ENCODE measurements at places on chromosomes 2 and 18.

DNA sequence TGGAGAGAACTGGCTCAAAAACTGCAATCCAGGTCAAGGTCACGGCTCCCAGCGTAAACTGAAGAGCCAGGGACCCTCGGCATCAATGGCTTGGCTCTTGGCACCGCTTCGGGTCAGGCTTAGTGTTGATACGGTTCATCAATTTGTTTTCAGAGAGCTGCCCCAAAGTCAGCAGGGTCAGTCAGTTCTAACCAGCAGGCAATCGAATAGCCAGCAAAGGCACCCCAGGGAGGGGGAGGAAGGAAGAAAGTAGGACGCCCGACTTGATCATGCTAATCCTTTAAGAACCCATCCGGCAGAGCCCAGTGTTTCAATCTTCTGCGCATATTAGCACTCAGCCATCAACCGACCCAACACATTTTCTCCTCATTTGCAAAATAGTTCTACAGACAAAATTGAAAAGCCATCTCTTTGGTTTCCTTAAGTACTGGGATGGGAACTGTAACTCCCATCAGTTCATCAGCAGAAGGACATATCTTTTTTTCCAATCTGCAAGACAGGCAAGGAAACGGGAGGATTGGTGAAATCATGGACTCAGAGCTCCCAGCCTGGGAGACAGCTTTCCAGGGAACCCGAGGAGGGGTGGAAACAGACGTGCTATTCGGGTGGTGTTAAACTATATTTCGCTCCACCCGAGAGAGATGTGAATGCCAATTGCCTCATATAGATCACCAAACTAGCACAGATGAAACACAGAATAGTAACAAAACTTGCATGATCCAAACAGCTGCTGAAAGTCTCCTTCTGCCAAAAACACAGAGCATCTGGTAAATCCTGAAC lies 40.7 kb upstream of the CABLES1 start:
- DNase-seq: peak; percentile 80

DNA sequence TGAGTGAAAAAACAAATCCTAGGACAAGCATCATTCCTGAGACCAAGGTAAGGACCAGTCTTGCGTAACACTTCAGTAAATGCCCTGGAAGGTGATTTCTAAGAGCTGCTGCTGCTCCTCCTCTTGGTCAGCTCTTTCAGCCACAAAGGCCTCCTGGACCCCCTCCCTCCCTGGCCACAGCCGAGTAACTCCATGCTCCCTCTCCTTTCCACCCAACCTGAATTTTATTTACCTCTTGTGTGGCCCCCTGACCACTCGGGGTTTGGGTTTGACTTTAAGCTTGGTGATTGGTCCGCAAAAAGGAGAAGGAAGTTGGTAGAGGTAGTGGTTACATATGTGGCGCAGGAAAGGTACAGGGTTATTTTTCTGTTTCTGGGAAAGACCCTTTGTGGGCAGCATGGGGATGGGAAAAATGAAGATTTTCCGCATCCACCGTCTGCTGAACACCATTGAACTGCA lies 9.2 kb downstream of the HTRA2 start:
- no peak for DNase-seq

DNA sequence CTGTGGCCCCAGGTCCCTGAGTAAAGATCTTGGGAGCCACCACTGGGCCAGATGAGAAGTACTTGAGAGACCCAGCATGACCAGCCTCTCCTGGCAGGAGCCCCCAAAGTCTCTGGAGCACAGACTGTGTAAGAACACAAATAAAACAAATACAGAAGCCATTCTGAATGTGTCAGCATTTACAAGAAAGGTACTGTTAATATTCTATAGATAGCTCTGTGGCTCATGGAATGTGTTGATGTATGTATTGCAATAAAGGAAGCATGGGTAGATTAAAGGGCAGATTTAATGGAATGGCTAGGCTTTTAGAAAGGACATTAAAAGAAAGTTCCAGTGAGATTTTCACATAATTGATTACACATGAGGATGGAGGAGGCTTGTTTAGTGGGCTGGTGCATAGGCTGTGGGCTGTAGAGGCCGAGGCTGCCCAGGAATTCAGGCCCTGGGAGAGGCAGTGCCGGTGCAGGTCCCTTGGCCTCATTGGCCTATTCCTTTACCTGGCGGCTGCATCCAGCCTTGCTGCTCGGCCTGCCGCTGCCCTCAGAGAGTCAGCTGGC lies 127.7 kb upstream of the DLX2 start:
- DNase-seq: no peak

GRCh38 chr2:149814901-149815300 lies 227.3 kb upstream of the MMADHC start:
- no peak for DNase-seq

- no peak for DNase-seq
Measured at GRCh38 chr2:101737478-101738255, 40.2 kb downstream of the MAP4K4 start.

DNA sequence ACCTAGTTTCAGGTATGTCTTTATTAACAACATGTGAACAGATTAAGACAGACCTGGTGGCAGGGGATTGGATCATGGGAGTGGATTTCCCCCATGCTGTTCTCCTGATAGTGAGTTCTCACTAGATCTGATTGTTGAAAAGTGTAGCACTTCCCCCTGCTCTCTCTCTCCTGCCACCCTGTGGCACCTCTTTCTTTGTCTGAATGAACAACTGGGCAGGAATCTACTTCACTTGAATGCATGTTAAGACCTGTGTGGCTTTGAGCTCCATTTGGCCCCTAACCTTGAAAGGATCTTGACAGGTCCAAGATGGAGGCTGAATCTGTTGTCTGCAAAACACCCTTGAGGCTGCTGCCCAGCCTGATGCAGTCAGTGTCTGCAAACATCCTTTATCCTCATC lies 194.4 kb downstream of the RNF144A start:
- DNase-seq: peak; percentile 14

Data from NCI-H524 (cell line).